ENCODE measurements at places on chromosomes 13 and 19.

GRCh38 chr19:49019242-49019932 is 2.5 kb upstream of the LHB start:
- DNase-seq = peak; percentile 26

DNA sequence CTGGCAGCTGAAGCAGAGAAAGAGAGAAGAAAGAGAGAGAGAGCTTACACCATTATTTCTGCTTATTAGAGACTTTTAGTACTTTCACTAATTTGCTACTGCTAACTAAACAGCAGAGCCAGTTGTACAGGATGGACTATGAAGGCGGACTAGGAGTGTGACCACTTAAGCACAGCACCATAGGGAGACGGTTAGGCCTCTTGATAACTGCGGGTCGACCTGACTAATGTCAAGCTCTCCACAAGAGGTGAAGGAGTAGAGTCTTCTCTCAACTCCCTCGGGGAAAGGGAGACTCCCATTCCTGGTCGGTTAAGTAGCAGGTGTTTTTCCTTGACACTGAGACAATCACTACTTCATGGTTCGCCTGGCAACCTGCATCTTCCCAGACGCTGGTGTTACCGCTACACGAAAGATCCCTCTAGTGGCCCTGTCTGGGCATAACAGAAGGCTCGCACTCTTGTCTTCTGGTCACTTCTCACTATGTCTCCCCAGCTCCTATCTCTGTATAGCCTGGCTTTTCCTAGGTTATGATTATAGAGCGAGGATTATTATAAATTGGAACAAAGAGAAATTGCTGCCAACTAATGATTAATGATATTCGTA is 5.3 kb upstream of the PSG7 start:
- no peak for DNase-seq

- no peak for DNase-seq
Measured at GRCh38 chr13:54574791-54575190, 1546.2 kb downstream of the OLFM4 start.

DNA sequence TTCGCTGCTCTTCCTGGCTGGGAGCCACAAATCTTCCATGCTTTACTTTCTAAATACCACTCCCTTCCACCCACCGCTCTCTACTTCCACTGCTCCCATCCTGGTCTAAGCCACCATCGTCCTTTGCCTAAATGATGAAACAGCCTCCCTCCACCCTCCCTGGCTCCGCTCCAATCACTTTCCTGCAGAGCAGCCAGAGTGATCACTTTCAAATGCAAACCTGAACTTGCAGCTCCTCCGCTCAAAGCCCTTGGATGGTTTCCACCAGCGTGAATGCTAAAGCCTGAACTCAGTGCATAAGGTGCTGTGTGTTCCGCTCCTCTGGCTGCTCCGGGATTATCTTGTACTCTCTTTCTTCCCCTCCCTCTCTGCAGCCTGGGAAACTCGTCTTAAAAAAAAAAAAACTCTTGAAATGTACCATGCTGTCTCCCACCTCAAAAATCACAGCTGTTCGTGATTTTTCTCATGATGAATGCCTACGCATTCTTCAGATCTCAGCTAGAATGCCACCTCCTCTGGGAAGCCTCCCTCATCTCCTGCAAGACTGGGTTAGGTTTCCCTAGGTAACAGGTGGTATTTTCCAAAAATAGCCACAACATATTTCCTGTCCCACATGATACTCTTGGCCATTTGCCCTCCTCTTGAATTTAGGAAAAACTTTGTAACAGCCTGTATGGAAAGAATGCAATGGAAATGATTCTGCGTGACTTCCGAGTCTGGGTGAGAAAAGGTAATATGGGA is 3.7 kb upstream of the SIN3B start:
- no peak for DNase-seq

DNA sequence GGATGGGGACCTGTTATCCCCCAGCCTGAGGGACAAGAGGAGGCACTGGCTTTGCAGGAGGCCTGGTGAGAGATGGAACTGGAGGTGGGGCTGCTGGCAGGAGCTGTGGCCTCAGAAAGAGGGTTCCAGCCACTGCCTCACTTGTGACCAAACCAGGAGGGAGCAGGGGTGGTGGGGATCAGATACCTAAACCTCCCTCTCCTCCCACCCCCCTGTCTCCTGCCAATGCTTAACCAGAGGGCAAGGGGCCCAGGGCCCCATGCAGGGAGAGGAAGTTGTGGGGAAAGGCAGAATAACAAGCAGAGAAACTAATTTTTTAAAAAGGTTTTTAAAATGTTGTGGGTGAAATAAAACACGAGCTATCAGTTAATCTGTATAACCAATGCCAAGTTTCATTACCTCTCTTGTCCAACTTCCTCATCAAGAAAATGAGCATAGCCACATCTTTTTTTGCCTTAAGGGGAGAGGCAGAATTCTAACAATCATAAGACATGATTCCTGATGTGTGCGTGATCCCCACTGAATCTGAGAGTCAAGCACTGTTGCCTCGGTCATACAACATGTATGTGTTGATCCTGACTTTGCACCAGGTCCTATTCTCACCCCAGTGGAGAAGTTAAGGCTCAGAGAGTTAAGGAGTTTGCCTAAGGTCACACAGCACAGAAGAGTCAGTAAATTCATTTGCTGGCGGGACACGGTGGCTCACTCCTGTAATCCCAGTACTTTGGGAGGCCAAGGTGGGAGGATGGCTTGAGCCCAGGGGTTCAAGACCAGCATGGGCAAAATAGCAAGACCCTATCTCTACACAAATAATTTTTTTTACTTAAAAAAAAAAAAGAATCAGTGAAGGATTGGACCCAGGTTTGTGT is 12.9 kb downstream of the FXYD5 start:
- DNase-seq = no peak

GRCh38 chr19:36008336-36008978 is at the start of gene SYNE4:
Gene SYNE4 (minus strand): TSS chr19:36008813. CDS start chr19:36008681, 132 bp downstream.
- DNase-seq = no peak

- DNase-seq = no peak
Measured at GRCh38 chr13:46609052-46609451, 56.1 kb downstream of the LRCH1 start.

DNA sequence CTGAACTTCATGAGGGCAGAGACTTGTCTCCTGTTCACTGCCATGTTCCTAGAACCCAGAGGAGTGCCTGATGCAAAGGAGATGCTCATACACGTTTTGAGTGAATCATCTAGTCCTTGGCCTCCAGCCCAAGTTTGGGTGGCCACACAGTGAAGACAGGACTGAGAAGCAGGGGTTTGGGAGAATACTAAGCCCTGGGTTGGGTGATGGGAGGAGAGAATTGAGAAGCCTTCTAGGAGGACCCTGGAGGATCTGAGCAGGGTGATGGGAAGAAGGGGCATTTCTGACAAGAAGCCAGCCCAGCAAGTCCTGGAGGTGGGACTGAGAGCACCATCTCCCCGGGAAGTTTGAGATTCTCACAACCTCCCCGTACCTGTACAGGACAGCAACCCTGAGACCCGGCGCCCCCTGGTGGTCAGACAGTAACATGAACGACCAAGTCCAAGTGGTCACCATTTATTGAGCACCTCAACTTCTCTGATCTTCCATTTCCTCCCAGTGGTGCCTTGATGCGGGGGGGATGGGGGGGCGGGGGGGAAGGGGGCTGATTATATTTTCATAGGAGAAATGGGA is 11.0 kb downstream of the CTU1 start:
- no peak for DNase-seq

GRCh38 chr13:104740641-104741222 is 1674.5 kb upstream of the SLC10A2 start:
- DNase-seq = no peak

DNA sequence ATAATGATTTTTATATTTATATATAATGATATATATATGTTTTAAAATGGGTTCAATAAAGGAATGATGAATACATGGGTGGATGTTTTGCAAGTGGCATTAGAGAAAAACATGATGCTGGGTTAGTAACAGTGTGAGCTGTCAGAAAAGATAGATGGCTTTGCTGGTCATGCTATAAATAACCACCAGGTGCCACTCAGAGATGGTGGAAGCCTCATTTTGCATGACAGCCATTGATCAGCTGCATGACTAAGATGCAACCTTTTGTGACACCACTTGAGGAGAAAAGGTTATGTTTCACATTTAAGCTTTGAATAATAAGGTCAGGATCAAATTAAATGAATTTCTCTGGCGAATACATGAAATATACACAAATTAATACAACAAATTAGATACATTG is 737.7 kb downstream of the PCDH9 start:
- DNase-seq = no peak

DNA sequence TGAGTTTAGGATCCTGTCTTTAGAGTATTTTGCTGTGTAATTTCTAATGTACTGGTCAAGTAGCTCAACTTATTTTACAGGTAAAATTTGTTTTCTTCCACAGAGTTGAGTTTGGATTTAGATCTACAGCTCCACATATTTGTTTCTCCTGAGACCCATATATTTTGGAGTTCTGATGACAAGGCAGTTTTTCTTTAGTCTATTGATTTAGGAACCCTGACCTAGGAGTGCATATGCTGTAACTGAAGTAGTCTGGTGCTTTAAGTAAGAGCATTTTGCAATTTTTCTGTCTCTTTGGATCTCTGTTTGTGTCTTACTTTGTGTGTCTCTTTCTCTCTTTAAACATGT is 19.5 kb upstream of the SPRY2 start:
- no peak for DNase-seq

DNA sequence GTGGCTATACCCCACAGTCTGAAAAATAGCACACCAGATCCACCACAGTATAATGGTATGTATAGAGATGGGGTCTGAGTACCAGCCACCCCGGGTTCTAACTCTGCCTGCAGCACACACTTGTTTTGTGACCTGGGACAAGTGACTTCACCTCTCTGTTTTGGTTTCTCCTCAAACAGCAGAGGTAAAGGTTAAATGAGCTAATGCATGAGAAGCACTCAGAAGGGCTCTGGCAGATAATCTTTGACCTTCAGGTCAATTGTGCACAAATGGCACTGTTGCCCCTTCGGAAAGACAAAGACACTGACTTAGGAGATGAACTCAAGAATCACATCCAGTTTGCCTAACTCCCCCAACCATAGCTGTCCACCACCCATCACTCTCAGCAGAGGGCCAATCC is 7.7 kb downstream of the ZC3H4 start:
- no peak for DNase-seq

DNA sequence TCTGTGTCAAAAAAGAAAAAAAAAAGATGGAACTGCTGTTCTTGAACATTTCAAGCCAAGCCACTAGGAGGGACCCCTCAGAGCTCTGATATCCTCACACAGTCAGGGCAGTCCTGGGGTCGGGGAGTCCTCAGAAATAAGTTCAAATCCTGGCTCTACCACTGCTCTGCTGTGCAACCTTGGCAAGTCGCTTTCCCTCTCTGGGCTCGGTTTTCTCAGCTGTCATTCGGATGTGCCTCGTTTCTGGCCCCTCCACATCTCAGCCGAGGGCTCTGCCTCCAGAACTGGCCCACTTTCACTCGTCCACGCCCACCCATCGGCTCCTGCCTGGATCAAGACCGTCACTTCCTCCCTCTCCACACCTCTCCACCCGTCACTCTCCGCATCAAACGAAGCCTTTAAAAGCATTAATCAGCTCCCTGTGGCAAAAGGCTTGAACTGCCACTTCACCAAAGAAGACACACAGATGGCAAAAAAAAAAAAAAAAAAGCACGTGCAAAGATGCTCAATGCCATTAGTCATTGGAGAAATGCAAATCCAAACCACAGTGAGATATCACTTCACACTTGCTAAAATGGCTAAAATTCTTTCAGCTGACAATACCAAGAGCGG is 7.4 kb upstream of the ZNRF4 start:
- no peak for DNase-seq

DNA sequence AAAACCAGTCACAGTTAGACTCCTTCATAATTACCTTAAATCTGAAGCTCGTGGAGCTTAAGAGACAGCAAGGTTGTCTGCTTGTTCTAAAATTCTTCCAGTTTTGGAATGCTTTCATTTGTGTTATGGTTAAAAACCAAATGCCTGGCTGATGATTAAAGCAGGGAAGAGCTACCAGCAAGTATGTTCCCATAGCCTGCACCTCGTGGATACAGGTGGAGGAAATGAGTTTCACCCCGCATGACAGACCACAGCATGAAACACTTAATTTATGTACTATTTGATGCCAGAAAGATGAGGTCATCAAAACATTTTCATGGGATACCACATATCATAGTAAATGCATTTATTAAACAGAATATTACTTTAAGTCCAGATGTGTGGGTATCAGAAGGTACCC is 416 bp upstream of the DOCK9 start:
- DNase-seq = no peak

GRCh38 chr13:100480676-100481075 is 107.9 kb downstream of the GGACT start:
- no peak for DNase-seq

DNA sequence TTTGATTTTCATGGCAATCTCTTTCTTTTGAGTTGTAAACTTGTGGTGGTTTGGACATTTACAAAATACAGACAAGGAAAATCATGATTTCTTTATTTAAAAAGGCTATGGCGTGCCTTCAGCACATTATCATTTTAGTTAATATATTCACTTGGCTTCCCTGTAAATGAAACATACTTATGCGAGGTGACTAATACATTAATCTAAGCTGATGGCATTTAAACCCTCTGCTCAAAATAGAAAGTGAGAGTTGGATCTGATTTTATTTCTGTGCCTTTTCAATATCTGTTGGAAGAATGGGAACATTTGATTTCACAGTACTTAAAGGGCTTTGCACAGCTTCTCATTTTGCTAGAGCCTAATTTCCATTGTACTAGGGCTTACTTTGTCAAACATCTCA is 289.8 kb downstream of the MTUS2 start:
- no peak for DNase-seq

DNA sequence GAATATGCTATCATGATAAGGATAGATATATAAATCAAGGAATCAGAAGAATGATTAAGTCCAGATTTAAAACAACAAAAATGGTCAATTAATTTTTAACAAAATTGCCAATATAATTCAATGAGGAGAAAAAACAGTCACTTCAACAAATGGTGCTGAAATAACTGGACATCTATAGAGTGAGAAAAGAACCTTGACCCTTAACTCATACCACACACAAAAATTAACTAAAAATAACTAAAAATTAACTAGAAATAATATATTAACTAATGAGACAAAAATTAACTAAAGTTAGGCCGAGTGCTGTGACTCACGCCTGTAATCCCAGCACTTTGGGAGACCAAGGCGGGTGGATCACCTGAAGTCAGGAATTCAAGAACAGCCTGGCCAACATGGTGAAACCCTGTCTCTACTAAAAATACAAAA is 9.5 kb downstream of the LGALS7 start:
- no peak for DNase-seq

- DNase-seq = no peak
Measured at GRCh38 chr19:45322311-45322710, 364 bp downstream of the CKM start.

GRCh38 chr13:90526711-90527110 is 820.8 kb upstream of the MIR17HG start:
- no peak for DNase-seq

Data from NCI-H187 treated with DMSO at 0.1 percent for 48 hours (cell line).